ENCODE measurements at places on chromosomes 11 and 22.

- DNase-seq: no peak
Measured at GRCh38 chr11:3803726-3804495, 4.4 kb upstream of the PGAP2 start.

- no peak for DNase-seq
Measured at GRCh38 chr22:30755759-30756124, 61.1 kb downstream of the OSBP2 start.

DNA sequence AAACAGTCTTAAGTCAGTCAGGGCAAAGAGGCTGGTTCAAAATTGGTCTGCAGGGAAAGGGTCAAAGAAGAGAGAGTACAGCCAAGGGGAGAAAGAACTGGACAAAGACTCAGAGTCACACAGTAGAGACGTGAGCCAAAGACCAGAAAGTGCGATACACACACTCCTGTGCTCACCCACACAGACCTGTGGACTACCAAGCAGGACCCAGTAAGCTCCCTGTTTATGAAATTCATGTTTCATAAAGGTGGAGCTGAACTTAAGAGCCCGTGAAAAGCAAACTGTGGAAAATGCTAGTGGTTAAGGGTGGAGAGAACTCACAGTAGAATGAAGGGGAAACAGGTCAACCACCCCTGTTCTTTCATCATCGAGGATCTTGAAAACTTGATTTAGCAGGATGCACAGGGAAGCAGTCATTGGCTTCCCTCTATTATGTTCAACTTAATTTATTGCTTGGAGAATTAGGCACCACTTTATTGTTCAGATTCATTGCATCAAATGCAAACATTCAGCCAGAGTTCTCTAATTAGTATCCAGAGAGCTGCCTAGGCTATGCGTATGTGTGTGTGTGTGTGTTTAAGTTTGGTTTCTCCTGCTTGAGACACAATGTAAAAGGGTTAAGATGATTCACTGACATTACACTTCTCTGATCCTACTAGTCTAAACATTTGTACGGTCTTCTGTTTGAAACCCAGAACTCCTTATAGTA, 160.9 kb upstream of the MTMR2 start:
- DNase-seq: no peak

- no peak for DNase-seq
Measured at GRCh38 chr11:69391192-69392103, 90.0 kb upstream of the LINC01488 start.

DNA sequence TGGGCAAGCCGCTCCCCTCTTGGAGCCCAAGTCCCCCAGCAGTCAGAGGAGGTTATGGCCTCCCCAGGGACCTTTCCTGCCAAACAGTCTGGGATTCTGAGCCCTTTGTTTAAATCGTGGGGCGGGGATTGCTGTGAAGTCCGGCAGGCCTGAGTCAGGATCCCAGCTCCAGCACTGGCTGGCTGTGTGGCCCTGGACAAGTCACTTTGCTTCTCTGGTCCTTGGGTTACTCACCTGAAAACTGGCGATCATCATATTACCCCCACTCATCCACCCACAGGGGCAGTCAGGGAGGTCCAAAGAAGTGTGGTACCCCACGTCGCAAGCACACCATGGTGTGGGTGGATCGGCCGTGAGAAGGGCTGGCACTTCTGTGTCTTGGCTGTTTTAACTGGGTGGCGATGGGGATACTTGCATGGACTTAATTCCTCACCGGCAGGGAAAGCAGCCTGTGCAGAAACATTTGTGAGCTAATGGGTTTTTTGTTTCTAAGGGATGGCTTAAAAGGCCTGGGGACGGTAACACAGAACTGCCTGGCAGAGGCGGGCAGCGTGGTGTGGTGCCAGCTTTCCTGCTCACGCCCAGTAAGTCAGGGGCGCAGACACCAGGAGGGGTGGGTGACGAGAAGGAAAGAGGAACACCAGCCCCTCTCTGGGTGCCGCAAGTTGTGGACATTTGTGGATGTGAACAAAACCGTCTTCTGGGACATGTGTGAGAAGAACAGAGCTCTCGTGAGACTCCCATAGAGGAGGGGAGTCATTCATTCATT, 31.6 kb upstream of the PRR5 start:
- no peak for DNase-seq

DNA sequence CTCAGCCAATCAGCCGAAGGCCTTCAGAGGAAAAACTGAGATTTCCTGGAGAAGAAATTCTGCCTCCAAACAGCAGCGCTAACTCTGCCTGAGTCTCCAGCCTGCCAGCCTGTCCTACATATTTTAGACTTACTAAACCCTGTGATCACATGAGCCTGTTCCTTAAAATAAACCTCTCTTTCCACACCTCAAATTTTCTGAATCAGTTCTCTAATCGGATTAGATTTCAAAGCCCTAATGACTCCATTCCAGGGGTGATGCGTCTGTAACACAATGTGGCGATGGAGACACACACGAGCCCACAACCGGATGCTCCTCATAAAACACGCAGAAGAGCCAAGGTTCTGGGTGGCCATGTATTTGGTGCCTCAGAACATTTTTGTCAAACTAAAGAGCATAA, 1371.2 kb downstream of the BRD1 start:
- DNase-seq: no peak

DNA sequence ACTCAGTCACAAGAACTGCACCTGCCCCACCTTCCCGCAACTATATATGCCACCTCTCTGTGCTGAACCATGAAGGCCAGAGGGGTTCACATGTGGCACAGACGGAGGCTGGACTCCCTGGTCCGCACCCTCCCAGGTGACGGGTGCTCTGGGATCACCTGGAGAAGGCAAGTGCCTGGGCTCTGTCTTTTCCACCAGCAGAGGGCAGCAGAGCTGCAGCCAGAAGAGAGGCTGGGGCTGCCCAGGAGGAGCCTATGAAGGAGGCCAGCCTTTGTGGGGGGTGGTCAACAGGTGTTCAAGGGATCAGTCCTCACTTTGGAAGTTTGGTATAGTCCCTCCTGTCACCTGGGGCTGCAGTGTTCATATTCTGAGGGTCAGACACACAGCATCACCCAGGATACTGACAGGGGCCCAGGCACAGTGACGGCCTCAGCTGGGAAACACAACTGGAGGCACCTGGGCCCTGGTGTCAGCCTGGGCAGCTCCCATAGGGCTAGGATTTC, 39.2 kb upstream of the IGLL5 start:
- peak; percentile 66 for DNase-seq

GRCh38 chr11:42972741-42973140, 339.1 kb upstream of the API5 start:
- no peak for DNase-seq

GRCh38 chr22:39356464-39356863, 6.7 kb downstream of the SYNGR1 start:
- no peak for DNase-seq
